ENCODE measurements at places on chromosomes 1 and 21.
A peak's percentile ranks its signal among the peaks of the same experiment; 100 is the strongest.

- peak; percentile 36 for DNase-seq
These were observed 31.2 kb downstream of the SDC3 start for GRCh38 chr1:30877205-30877912.

DNA sequence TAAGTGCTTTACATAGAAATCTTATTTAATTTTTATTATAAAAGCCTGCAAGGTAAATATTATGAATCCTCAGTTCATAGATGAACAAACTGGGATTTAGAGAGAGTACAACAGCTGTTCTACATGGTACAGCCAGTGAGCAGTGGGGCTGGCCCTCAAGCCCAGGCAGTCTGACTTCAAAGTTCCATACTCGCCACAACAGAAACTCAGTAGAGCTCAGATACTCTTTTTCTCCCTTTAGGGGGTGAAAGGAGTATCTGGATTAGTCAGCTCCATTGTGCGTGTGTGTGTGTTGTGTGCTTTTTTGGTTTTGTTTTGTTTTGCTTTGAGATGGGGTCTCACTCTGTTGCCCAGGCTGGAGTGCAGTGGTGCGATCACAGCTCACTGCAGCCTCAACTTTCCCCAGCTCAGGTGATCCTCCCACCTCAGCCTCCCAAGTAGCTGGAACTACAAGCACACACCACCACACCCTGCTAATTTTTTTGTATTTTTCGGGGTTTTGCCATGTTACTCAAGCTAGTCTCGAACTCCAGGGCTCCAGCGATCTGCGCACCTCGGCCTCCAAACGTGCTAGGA lies 378.5 kb downstream of the SMYD3 start:
- DNase-seq, result no peak

DNA sequence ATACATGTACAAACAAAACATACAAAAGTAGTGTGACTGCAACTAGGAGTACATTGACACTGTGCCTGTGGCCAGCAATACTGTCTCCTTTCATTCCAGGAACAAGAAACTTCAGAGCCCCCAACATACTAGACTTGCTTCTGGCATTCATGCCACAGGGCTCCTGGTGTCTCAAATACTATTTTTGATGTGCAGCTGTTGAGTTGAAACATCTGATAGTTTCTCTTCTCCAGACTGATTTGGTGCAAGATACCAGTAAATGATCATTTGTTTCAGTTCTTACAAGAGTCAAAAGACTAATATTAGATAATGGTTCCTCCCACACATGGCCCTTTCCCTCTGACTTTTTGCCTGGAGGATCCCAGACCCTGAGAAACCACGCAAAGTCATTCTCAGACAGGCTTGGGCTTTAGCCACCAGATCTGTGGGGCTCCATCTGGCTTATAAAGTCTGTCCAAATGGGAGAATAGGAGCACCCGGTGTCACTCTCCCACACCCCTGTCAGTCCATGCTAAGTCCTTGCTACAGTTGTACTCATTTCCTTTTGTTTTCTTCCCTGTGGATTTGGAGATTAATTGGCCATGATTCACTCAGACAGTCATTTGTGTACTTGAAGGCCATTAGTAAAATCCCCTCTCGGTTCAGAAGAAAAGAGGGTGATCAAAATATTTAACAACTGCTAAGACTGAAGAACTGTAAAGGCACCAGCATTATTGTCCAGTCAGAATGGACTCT lies 163.5 kb upstream of the RUNX1 start:
- DNase-seq, result peak; percentile 42

GRCh38 chr1:66876664-66877063 lies 48.0 kb downstream of the DNAI4 start:
- no peak for DNase-seq

- no peak for DNase-seq
These were observed 546 bp downstream of the POU2F1 start for GRCh38 chr1:167221126-167221737.

DNA sequence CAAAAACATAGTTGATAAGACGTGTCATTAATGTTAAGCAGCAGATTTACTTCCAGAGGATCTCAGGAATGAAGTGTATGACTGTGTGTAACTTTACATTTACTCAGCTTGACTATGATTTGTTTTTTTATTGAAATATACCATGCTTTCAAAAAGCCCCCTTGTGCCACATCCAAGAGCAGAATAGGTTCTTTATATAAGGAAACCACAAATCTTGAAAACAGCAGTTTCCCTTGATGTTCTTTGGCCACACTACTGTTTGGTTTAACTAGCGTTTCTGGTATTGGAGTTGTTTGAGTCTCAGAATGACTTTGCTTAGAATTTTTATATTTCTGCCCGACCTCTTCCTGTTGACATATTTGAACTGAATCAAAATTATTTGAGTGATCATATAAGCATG lies 25.0 kb downstream of the LRRC8C start:
- no peak for DNase-seq

DNA sequence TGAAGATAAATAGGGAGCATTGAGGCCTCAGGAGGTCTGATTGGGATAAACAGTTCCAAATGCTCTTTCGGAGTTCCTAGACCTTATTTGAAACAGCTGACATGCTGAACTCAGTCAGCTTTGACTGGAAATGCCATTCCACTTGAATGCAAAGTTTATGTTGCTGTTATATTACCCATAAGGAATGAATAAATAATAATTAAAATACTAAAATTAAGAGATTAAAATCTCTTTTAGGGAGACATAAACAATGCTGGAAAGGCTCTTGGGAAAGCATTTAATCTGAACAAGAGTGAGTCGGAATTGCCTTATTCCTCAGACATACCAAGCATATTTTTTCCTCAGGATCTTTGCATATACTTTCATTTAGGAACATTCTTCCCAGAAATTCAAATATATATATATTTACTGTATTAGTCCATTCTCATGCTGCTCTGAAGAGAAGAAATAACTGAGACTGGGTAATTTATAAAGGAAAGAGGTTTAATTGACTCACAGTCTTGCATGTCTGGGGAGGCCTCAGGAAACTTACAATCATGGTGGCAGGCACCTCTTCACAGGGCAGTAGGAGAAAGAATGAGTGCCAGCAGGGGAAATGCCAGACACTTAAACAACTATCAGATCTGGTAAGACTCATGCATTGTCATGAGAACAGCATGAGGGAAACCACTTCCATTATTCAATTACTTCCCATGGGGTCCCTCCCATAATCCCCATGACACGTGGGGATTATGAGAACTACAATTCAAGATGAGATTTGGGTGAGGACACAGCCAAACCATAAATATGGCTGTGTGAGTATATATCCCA lies 318.2 kb upstream of the PLXNA2 start:
- peak; percentile 69 for DNase-seq

DNA sequence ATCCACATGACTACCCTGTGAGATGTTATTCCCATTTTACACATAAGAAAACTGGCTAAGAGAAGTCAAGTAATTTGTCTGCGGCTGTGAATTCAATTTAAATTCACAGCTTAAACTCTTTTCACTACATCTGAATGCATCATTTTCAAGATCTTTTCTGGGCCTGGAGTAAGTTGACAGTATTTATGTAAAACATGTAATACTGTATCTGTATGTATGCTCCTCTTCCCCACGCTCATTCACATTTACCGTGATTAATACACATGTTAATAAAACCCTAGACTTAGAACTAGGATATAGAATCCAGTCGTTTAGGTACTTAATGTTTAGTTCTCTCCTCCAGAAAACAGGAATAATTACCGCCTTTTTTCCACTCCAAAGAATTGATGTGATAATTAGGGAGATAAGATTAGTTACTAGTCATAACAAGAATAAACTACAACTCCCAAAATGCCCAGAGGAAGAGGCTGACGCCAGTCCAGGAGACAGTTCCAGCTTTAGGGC lies 442 bp upstream of the PPP1R12B start:
- DNase-seq, result no peak

DNA sequence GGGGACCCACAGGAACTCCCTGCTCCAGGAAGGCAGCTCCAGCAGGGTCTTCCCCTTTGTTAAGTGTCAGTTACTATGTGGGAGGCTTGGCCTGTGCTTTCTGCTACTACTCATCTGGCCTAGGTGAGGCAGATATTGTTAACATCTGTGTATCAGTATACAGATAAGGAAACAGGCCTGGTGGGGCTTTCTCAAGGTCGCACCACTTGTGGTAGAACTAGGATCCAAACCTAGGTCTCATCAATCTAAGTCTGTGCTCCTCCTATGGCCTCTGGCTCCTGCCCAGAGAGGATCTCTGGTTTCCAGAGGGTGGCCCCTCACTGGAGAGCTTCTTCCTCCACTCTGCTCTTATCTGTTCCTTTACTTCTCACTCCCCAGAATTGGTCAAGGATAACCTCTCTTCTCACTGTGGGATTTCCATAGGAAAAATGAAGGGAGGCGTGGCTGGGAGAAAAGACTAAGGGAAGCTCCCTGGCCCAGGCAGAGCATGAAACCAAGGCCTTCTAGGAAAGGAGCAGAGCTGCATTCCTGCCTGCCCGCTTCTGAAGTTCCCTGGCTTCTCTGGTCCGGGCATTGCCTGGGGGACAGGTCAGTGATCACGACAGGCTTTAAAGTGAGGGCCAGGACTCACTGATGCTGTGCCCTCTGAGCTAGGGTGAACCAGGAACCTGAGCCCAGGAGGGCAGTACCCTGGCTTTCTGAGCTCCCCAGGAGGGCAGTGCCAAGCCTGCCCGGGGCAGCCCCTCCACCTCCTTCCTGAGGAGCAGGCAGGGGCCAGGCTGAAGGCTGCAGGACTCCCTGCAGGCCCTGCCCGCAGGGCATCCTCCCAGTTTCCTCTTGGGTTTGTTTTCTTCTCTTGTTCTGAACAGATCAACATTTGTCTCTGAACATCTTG lies 5.8 kb downstream of the KCNC4 start:
- DNase-seq, result no peak

GRCh38 chr1:231041719-231042261 lies 1.7 kb upstream of the FAM89A start:
- DNase-seq, result no peak

DNA sequence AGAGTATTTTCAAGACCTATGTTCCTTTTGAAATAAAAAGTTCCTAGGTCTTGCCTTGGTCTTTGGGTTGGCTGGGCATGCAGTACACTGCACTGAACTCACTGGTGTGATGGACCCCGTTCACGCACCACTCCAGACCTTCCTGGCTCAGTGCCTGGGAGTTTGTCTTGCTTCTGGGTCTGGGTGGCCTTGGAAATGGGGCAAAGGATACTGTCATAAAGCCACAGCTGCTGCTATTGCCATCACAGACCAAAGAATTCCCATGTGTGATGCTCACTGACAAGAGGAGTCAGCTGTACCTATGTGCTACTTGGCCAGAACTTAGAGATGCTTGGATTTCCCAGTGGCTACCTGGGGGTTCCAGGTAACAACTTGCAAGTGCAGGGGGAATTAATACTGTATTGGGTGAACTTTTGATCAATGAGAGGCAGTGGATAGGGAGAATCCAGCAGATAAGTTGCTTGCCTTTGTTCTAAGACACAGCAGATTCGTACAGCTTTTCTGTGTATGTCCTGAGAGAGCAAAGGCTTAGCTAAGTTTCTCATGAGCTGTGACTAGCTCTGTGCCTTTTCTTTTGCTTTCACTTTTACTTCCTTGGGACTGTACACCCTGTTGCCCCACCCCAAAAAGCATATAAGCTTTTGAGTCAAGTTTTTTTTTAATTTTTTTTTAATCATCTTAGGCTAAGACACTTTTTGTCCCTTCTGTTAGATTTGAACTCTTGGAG lies 115.3 kb downstream of the RUNX1 start:
- DNase-seq, result no peak

GRCh38 chr21:36757196-36757595 lies 58.3 kb downstream of the SIM2 start:
- no peak for DNase-seq

DNA sequence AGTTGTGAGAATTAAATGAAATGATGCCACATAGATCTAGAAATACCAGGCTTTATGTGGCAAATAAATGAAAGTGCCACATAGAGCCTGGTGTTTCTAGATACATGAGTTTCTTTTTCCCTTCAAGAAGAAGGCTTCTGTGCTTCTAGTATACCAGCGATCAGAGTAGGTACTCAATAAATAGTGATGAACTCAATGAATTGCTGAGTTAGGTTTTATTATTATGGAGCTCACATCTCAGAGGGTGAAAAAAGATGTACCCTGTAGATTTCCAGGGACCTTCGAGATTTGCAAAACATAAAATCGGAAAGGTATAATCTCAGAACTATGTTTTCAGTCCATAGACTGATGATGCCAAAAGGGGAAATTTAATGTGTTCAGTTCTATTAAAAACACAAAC lies 2.3 kb upstream of the CLSTN1 start:
- DNase-seq, result no peak

- no peak for DNase-seq
These were observed 2.5 kb upstream of the PADI6 start for GRCh38 chr1:17369466-17369865.

GRCh38 chr1:243505986-243506689 lies 250.3 kb downstream of the SDCCAG8 start:
- no peak for DNase-seq

- DNase-seq, result no peak
These were observed 552 bp downstream of the PLD5 start for GRCh38 chr1:242523719-242524570.

Data from BJ (cell line).